Bone marrow (tissue), 2 donors: ENCODE measurements at places on chromosomes 1 and 21.
A peak's percentile ranks its signal among the peaks of the same experiment; 100 is the strongest.

DNA sequence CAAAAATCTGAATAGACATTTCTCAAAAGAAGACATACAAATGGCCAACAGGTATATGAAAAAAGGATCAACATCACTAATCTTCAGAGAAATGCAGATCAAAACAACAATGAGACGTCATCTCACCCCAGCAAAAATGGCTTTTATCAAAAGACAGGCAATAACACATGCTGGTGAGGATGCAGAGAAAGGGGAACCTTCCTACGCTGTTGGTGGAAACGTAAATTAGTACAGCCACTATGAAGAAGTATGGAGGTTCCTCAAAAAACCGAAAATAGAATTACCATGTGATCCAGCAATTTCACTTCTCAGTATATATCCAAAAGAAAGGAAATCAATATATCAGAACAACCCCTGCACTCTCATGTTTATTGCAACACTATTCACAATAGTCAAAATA, 65.1 kb upstream of the ATP1B1 start:
- no peak for DNase-seq

DNA sequence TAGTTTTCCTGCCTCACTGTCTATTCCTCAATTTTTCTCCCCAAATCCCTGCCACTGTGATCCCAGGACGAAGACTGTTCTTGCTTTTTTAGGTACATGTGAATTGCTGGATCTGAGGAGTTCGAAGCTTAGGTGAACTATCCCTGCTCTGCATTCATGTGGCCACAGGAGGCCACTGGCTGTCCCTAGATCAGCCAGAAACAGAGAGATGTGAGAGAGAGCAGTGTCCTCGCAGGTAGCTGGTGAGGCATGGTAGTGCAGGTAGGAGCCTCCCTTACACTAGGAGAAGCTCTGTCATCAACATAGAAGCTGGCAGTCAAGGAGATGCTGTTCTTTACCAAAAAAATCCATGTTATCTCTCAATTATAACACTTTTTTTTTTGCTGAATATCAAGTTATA, 71.5 kb downstream of the USP24 start:
- DNase-seq: no peak

GRCh38 chr1:241600496-241600901, 39.7 kb downstream of the CHML start:
- DNase-seq: no peak

- DNase-seq: no peak
Measured at GRCh38 chr1:50265790-50266314, 157.1 kb downstream of the ELAVL4 start.

- peak; percentile 28 for DNase-seq
Measured at GRCh38 chr1:108075055-108075454, 110.1 kb upstream of the VAV3 start.

DNA sequence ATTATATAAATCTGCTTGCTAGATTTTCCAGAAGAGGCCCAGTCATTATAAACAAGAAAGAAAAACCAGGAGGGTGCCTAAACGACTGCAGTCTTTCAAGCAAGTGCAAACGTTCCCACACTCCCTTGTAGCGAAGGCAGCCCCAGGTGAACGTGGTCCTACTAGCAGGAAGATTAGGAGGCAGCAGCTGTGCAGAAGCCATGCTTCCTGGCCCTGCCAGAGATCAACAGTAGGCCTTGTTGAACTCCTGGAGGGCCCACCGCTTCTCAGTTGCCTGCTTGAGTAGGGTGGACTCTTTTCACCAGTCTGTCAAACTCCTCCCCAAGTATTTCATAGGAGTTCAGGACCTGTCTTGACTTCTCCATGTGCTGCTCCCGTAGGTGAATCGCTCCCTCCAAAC, 163.0 kb upstream of the GORAB start:
- no peak for DNase-seq

DNA sequence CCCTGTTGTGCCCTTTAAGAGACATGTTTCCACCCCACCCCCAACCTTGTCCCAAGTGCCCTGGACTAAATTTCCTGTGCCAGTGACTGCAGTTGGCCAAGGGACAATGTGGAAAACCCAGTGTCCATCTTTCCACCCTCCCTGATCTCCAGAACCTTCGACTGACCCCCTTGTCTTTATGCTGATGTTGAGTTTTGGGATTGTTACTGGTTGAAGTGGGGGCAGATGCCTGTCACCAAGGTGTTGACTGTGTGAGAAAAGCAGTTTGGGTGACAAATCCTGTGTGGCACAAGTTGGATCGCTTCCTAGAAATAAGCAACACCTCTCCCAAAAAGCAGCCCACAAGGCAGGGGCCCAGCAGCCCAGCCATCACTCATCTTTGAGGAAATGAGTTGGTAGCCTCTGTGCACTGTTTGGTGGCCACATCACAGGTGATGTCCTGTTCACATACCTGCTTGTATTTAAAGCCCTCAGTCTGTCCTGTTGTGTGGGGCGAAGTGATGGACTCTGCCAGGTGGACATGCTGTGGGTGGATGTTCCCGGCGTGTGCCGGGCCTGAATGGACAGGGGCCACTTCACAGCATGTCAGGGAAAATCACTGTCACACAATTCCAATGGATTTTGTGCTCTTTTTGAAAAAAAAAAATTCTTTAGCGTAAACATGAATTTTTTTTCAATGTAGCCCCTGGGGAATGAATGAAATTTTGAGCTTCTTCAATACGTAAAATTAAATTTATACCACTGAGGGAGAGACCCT, 6.6 kb upstream of the MIIP start:
- no peak for DNase-seq

- no peak for DNase-seq
Measured at GRCh38 chr1:112444269-112444668, 48.3 kb downstream of the CTTNBP2NL start.

DNA sequence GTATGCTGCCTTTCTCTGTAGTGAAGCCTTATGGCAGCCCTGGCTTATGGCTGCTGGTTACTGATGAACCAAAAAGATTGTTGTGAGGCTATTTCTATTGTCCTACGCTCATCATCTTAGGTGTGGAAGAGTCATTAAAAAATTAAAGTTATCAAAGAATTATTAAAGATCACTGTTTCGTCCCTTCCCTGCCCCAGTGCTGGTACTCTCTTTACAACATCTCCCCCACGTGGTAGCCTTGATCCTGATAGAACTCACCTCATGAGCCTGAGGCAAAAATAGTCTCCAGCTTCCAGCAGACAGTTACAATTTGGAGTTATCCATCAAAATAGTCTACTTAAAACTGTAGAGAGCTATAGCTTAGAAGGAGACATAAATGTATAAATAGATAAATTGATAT, 201.5 kb downstream of the S1PR1 start:
- no peak for DNase-seq

DNA sequence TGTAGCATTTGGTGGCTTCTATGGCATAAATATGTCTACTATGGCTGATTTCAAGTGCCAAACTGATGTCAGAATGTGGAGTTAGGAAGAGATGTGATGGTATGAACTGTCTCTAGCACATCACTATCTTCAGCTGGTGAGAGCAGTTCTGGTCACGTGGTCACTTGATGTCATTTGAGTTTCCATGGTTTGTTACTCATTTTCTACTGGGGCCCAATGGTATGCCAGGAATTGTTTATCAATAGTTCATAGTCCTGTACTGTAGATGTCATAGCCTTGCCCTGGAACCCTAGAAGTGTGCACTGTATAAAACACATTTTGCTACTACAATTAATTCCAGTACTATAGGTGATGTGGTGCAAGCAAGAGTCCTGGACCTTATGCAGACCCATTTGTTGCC, 153.7 kb downstream of the PDE4B start:
- DNase-seq: no peak

- no peak for DNase-seq
Measured at GRCh38 chr1:94773931-94774422, 46.2 kb upstream of the SLC44A3 start.

- no peak for DNase-seq
Measured at GRCh38 chr1:195345149-195345548, 1263.1 kb downstream of the KCNT2 start.

GRCh38 chr1:92419642-92420041, 67.1 kb downstream of the GFI1 start:
- no peak for DNase-seq

DNA sequence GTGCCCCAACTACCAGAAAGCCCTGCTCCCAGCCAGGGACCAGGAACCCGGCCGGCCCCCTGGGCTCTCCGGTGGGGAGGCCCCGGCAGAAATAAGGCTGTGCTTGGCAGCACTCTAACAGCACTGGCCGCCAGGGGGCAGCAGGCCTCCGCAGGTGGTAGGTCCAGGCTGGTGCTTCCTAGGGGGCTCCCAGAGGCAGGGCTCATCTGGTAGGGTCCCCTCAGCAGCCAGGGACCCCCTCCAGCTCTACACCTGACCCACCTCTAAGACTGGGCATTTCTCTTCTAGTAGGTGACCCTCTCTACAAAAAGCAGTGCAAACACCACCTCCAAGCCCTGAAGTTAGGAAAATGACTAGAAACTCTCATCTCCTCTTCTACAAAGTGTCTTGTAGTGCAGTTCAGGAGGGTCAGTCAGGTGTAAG, 85.6 kb downstream of the STUM start:
- DNase-seq: peak; percentile 36

- DNase-seq: no peak
Measured at GRCh38 chr1:233868461-233868860, 36.0 kb upstream of the SLC35F3 start.
